Activated T-helper 2 cell treated with anti-CD3 and anti-CD28 coated beads, Interferon-gamma antibody, Interleukin-2, Interleukin-4, amounts not matched to agents 10 μg/mL and 5 μg/mL and 100 μg/mL, durations not matched to agents 14 hours and 24 hours and 36 hours (primary cell): ENCODE measurements at places on chromosomes 16 and 17.

- H3K4me3 ChIP-seq: no peak overlapping the region
- H3K36me3 ChIP-seq: no peaks in the 10 kb centered on the region
These were observed 63.4 kb downstream of the ADCY9 start for GRCh38 chr16:4052801-4053293.

- no peaks in the 10 kb centered on the region for H3K4me1 ChIP-seq
- DNase-seq: no peak
- no peaks in the 10 kb centered on the region for H3K27me3 ChIP-seq
These were observed 8.8 kb downstream of the TAX1BP3 start for GRCh38 chr17:3659541-3660111.

GRCh38 chr16:75074920-75075687 is 41.5 kb downstream of the LDHD start:
- peaks cover 55% of the 10 kb centered on the region for H3K4me1 ChIP-seq
- no peaks in the 10 kb centered on the region for H3K27me3 ChIP-seq
- peaks cover 31% of the 10 kb centered on the region for H3K36me3 ChIP-seq
- peak overlapping the region; percentile 90 for H3K27ac ChIP-seq

DNA sequence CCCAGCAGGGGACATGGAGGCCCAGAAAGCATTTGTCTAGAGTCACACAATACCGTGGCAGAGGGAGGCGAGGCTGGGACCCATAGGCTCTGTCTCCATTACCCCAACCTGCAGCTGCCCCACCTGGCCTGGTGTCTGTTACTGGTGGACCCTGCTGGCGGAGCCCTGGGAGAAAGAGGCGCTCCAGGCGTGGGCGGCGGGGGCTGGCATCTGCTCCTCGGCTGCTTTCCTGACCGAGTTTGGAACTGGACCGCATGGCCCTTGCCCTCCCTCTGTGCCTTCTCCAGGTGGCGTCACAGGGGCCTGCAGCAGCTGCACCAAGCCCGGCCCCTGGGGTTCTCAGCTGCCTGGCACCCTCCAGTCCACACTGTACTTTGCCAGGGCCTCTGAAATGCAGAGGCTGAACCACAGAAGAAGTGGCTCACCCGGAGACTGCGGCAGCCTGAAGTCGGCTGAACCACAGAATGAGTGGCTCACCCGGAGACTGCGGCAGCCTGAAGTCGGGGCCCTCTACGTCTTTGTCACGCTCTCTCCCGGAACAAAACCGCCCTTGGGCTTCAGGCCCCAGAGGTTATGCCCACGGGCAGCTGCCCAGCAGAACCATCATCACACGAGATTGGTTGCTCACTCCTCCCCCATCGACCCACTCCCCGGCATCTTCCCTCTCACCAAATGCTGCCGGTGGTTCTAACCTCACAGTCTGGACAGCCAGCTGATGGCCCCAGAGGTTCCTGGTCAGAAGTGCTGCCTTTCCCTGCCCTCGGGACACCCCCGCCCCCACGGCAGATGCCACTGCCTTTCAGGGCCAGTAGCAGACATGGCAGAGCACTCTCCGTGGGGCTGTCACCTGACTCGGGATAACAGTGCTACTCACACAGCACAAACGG is 20.2 kb downstream of the CBFA2T3 start:
- H3K36me3 ChIP-seq: no peaks in the 10 kb centered on the region
- peaks cover 13% of the 10 kb centered on the region for H3K27me3 ChIP-seq
- H3K4me1 ChIP-seq: peaks cover 10% of the 10 kb centered on the region
- H3K4me3 ChIP-seq: no peak overlapping the region

DNA sequence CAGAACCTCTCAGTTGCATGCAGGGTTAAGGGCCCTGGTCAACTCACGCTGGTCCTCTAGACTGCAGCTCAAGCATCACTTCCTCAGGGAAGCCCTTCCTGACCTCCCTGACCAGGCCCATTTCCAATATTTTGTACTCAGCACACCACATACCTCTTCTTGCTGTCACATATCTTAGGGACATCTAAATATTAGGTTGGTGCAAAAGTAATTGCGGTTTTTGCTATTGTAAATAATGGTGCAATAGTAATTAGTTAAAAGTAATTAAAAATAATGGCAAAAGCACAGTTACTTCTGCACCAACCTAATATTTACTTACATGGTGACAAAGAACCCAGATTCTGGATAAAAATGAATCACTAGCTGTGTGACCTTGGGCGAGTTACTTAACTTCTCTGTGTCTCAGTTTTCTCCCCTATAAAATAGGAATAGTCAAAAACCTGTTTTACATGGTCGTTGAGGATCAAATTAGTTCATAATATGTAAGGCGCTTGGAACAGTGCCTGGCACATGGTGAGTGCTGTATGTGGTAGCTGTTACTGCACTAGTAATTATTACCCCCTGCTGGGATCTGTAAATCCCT is 177.4 kb downstream of the PRKCB start:
- DNase-seq: no peak
- no peak overlapping the region for H3K4me3 ChIP-seq

GRCh38 chr16:70269471-70269870 is 17.7 kb upstream of the EXOSC6 start:
- H3K27ac ChIP-seq: no peak overlapping the region
- H3K27me3 ChIP-seq: no peaks in the 10 kb centered on the region
- no peaks in the 10 kb centered on the region for H3K4me1 ChIP-seq
- H3K36me3 ChIP-seq: peaks cover 72% of the 10 kb centered on the region

- no peak overlapping the region for H3K27ac ChIP-seq
- H3K4me1 ChIP-seq: peaks cover 4% of the 10 kb centered on the region
- DNase-seq: no peak
These were observed 2.5 kb upstream of the HS3ST6 start for GRCh38 chr16:1920727-1921171.

GRCh38 chr16:67979955-67980678 is at the start of gene DPEP3:
TSS of gene DPEP3 (minus strand) at chr16:67980499. CDS start at chr16:67980380, 119 bp downstream.
- H3K27me3 ChIP-seq: no peaks in the 10 kb centered on the region
- peaks cover 15% of the 10 kb centered on the region for H3K4me1 ChIP-seq
- H3K36me3 ChIP-seq: no peaks in the 10 kb centered on the region
- H3K27ac ChIP-seq: no peak within 1 kb of the TSS
- DNase-seq: no peak

DNA sequence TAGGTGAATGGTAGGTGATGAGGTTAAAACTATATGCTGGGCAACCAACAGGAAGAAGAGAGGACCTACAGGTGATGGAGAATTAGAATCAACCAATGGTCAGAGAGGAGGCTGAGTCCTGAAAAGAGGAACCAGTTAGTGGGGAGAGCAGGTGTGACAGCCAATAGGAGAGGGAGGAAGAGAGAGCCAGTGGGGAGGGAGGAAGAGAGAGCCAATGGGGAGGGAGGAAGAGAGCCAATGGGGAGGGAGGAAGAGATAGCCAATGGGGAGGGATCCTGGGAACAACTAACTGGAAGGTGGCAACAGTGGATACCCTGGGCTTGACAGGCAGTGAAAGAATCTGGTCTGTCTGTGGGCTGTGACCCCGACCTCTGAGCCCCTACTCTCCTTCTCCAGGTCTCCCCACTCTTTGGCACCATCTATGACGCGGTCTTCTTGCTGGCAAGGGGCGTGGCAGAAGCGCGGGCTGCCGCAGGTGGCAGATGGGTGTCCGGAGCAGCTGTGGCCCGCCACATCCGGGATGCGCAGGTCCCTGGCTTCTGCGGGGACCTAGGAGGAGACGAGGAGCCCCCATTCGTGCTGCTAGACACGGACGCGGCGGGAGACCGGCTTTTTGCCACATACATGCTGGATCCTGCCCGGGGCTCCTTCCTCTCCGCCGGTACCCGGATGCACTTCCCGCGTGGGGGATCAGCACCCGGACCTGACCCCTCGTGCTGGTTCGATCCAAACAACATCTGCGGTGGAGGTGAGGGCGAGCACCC is 3.7 kb downstream of the GUCY2D start:
- no peak for DNase-seq
- H3K4me1 ChIP-seq: peaks cover 6% of the 10 kb centered on the region
- H3K4me3 ChIP-seq: no peak overlapping the region
- peaks cover 31% of the 10 kb centered on the region for H3K27me3 ChIP-seq
- H3K27ac ChIP-seq: no peak overlapping the region

DNA sequence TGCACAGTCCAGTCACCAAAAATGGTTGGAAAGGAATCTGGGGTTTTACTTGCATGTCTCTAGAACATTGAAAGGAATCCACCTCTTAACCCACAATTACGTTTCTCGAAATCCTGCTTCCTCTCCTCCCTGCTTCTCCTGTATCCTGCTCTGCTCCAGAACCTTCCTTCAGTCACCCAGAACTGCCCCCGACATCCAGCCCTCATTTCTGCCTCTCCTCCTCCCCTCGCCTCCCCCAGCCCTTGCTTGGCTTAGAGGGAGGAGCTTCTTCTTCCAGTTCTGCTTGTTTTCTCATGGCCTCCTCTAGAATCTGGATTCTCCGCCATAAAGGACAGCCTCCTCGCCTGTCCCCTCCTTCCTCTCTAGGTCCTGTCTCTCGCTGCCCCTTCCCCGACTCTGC is 48.3 kb downstream of the ZDHHC7 start:
- H3K27ac ChIP-seq: no peak overlapping the region
- H3K4me3 ChIP-seq: no peak overlapping the region
- no peak for DNase-seq
- no peaks in the 10 kb centered on the region for H3K36me3 ChIP-seq
- H3K27me3 ChIP-seq: peaks cover 2% of the 10 kb centered on the region
- H3K4me1 ChIP-seq: no peaks in the 10 kb centered on the region

GRCh38 chr17:77523540-77523939 is 382.8 kb downstream of the SEC14L1 start:
- no peak overlapping the region for H3K27ac ChIP-seq
- H3K4me1 ChIP-seq: no peaks in the 10 kb centered on the region
- H3K36me3 ChIP-seq: no peaks in the 10 kb centered on the region

DNA sequence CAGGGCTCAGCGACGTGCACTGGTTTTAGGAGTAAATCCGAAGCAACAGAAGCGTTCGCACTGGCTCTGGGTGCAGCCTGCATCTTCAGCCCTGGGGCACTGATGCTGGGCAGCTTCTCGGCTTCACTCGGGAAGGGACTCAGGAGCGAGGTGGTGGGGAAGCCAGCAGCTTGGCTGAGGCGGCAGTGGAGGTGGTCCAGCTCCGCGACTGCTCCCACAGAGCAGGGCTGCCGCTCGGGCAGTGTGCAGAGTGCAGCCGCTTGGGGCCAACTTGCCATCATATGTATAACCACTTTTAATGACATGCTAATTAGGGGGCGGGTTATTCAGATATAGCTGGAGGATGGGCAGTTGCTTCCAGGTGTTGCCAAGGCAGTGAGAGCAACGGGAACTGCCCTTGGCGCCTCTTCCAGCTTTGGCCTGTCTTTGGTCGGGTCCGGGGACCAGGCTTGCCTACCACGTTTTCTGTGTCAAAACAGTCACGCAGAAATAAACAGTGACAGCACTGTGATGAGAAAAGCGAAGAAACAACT is 26.7 kb downstream of the METRNL start:
- no peaks in the 10 kb centered on the region for H3K4me1 ChIP-seq
- no peak overlapping the region for H3K27ac ChIP-seq
- H3K4me3 ChIP-seq: no peak overlapping the region
- H3K36me3 ChIP-seq: no peaks in the 10 kb centered on the region
- peaks cover 3% of the 10 kb centered on the region for H3K27me3 ChIP-seq

DNA sequence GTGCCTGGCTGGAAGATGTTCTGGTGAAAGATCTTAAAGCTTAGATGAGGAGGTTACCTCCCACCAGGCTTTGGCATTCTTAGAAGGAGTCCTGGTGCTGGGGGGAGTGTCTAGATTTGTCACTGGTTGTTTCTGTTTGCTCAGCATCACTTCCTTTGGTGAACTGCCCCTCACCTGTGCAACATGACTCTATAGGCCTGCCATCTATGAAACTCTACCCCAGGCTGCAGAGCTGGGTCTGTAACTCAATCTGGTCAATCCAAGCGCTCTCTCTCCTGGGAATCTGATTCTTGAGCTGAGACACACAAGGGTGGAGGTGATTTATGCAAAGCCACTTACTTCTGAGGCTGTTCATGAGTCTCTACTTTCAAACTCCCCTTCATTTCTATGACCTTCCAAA is 399.4 kb downstream of the NPIPA7 start:
- H3K27me3 ChIP-seq: no peaks in the 10 kb centered on the region
- no peaks in the 10 kb centered on the region for H3K36me3 ChIP-seq
- no peaks in the 10 kb centered on the region for H3K4me1 ChIP-seq
- DNase-seq: no peak
- H3K4me3 ChIP-seq: no peak overlapping the region
- H3K27ac ChIP-seq: no peak overlapping the region
